Pulmonary artery endothelial cell (primary cell): ENCODE measurements at places on chromosomes 4 and X.

GRCh38 chr4:92128676-92129075 lies 175.1 kb upstream of the GRID2 start:
- no peak for DNase-seq

GRCh38 chrX:134936542-134936941 lies 54.2 kb upstream of the SMIM10 start:
- DNase-seq, result peak; percentile 19

GRCh38 chr4:26268246-26268645 lies 52.6 kb upstream of the RBPJ start:
- no peak for DNase-seq

GRCh38 chrX:115363372-115363771 lies 73.9 kb downstream of the LUZP4 start:
- DNase-seq, result no peak

DNA sequence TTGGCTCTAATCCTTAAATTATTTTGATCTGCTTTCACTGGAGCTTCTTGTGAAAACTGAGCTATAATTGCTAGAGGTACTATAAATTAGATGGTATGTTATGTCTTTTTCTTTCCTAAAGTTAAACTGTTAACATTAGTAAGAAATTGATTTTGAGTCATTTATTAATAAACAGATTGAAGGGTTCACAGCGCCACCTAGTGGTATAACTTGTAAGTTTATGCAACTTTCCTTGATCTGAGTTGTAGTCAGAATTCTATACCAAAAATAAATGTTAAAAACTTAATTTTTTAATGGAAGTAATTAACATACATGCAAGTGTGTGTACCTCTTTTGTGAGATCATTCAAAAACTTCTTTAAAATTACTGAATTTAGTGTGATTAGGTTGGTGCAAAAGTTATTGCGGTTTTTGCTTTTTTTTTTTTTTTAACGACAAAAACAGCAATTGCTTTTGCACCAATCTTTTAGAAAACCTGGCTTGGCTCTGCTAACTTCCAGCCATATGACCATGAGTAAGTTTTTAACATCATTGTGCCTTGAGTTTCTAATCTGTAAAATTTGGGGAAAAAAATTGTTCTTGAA lies 151.5 kb downstream of the CENPC start:
- DNase-seq, result no peak

DNA sequence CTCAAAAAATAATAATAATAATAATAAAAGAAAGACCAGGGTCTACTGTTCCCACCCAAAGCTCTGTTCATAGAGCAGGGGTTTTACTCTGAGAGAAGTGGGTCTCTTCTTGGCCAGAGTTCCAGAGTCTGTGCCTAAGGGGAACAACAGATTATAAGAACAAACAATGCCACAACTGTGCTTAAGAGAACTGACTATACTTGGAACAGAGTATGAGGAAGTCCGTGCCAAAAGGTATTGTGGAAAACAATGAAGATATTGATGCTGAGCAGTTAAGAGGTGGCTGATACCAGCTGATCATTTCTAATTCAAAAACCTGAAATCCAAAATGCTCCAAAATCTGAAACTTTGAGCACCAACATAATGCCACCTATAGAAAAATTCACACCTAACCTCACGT lies 229.6 kb downstream of the FBXO8 start:
- DNase-seq, result no peak

DNA sequence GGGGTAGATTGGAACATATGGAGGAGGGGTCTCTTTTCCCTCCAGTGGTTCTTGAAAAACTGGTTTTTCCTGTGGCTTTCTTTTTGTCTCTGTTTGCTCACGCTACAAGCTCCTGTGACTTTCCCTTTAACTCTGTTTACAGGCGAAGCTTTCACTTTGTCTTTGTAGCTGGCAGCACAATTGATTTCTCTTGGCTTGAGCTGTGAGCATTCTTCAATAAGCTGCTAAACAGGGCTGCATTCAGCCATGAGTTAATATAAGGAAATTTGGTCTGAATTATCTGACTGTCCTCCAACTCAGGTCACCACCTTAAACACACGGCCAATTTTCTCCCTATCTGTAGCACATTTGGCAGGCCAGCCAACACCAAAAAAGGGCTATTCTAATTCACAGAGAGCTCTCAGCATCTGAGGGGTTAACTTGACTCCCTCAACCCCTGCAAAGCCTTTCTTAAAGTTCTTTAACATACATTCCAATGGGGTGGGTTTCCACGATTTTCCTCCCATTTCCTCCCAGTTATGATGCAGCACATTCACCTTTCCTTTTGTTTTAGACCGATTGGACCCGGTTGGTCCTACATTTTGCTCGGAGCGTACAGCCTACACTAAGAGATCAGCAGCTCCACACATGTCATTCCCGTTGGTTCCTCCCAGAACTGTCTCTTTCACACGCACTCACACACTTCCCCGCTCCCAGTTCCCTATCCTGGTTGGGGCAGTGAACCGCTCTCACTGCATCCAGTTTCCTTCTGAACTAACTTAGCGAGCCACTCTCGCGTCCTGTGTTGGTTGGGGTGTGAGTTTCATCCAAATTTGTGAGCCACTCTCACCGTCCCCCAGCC lies 45.4 kb downstream of the UGT2A3 start:
- no peak for DNase-seq

- DNase-seq, result no peak
These were observed 192.8 kb downstream of the PPARGC1A start for GRCh38 chr4:23697001-23697528.

GRCh38 chr4:57426779-57427395 lies 316.7 kb upstream of the IGFBP7 start:
- peak; percentile 15 for DNase-seq

- no peak for DNase-seq
These were observed 105.5 kb upstream of the OTUD4 start for GRCh38 chr4:145285928-145286327.

- DNase-seq, result no peak
These were observed 230.1 kb downstream of the SHROOM3 start for GRCh38 chr4:76665153-76665552.

- DNase-seq, result no peak
These were observed at the start of gene ARAP2 for GRCh38 chr4:36244257-36245082. Gene ARAP2, minus strand, starts transcription at chr4:36244514. Its CDS starts 15,028 bp downstream, at chr4:36229486.

- no peak for DNase-seq
These were observed 212.9 kb downstream of the LDB2 start for GRCh38 chr4:16685536-16685935.

- DNase-seq, result no peak
These were observed 49.8 kb upstream of the C1QTNF7 start for GRCh38 chr4:15378062-15378461.

- no peak for DNase-seq
These were observed 52.2 kb downstream of the ANK2 start for GRCh38 chr4:113101669-113102068.

DNA sequence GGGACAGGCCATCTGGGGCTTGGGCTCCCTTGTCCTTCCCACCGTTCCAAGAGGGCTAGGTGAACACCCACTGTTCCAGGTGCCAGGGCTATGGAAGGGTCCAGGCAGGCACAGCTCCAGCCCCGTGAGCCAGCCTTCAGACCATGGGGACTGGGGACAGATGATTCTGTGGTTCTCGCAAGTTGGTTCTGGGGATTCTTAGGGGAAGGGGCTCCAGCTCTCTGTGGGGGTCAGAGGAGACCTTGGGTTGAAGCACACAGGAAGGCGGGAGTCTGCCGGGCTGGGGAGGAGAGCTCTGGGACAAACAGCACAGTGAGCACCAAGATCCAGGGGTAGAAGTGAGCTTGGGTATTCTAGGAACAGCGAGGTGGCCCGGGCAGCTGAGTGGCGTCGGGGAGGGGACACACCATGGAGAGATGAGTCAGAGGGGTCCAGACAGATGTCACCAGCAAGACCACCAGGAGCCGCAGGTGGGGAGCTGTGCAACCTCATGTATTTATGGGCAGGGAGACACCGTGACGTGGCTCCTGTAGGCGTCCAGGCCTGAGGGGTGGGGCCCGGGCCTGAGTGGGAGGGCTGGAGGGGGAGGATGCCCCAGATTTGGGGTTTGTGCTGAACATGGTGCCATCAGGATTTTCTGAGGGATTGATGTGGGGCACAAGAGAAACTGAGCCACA lies 48.8 kb upstream of the HMX1 start:
- DNase-seq, result no peak
